ENCODE measurements at places on chromosomes 1 and 21. TPM values are rescaled to one million over a fixed set of nuclear protein-coding genes. Genes with fewer than 3 reads are reported as not detected.

CALML6 gene
- total RNA-seq, result 0.67 TPM

HLX gene
- total RNA-seq, result 6.6 TPM

PTPRU gene
- total RNA-seq, result 15.1 TPM

DNA sequence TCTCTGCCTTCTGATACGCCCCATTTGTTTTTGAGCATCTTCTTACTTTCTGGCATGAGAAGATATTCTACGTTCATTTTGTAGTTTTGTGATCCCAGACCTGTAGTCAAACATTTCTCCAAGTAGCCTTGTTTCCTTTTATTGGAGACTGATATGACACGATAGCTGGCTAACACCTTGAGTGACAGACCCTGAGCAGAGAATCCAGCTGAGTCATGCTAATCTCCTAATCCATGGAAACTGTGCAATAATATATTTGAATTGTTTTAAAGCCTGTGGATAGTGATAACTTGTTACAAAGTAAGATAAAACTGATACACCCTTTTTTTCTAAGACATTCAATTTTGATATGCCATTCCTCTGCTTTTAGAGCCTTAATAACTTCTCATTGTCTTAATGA lies 1.2 kb upstream of the IFI44L start:
- no peak overlapping the region for H3K4me3 ChIP-seq
- H3K36me3 ChIP-seq, result no peaks in the 10 kb centered on the region
- H3K4me1 ChIP-seq, result peaks cover 16% of the 10 kb centered on the region
- no peak overlapping the region for H3K27ac ChIP-seq

DNA sequence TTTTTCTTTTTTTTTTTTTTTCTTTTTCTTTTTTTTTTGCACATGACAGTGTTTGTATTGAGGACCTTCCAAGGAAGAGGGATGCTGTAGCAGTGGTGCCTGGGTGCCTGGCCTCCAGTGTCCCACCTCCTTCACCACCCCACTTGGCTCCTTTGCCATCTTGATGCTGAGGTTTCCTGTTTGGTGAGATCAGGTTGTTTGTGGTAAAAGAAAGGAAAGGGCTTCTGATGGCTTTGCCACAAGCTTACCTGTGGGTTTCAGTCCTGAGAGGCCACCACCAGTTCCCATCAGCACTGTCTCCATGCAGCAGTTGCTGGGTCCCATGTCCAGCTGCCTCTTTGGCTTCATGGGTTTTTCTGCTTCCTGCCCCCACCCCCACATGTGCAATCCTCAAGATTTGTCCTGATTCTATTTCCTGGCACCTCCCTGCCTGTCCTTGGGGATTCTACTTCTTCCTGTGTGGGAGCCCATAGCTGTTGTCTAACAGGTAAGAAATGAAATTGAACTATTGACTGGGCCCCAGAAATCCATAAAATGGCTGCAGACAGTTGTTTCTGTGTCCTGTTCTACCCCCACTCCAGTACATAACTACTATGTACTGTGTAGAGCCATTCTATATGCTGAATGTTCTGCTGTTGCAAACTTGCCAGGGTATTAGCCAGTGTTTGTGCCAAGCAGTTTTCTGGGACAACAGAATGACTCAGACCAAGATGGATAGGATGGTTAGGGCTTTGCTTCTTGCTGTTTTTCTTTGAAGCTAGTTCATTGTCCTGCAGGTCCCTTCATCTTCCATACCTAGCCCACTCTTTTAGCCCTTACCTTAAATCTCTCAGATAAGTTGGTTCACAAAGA lies 4.2 kb upstream of the CCDC28B start:
- H3K27ac ChIP-seq, result no peak overlapping the region
- no peaks in the 10 kb centered on the region for H3K27me3 ChIP-seq
- H3K4me3 ChIP-seq, result no peak overlapping the region
- peaks cover 62% of the 10 kb centered on the region for H3K36me3 ChIP-seq

- no peak for DNase-seq
- no peak overlapping the region for H3K27ac ChIP-seq
- no peaks in the 10 kb centered on the region for H3K27me3 ChIP-seq
- H3K4me3 ChIP-seq, result no peak overlapping the region
Measured at GRCh38 chr1:88528792-88529191, 155.3 kb upstream of the PKN2 start.
